ENCODE measurements at places on chromosomes 6 and 20.
A peak's percentile ranks its signal among the peaks of the same experiment; 100 is the strongest.

DNA sequence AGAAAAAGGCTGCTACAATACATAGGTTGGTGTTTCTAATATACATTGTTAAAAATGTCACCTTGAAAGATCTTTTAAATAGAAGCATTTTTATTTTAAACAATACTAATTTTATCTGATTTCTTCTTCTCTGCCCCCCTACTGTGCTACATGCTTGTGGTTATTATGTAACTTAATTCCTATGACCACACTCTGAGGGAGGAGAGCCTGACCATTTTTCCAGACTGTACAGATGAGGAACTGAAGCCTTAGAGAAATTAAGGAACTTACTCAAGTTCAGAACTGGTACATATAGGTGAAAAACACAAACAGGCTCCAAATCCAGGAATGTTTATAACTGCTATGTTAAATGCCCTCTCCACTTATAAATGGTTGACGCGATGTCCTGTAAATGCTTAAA is 43.4 kb upstream of the ARHGAP18 start:
- no peak overlapping the region for H3K4me3 ChIP-seq
- H3K27me3 ChIP-seq = no peaks in the 10 kb centered on the region
- no peak overlapping the region for H3K27ac ChIP-seq

DNA sequence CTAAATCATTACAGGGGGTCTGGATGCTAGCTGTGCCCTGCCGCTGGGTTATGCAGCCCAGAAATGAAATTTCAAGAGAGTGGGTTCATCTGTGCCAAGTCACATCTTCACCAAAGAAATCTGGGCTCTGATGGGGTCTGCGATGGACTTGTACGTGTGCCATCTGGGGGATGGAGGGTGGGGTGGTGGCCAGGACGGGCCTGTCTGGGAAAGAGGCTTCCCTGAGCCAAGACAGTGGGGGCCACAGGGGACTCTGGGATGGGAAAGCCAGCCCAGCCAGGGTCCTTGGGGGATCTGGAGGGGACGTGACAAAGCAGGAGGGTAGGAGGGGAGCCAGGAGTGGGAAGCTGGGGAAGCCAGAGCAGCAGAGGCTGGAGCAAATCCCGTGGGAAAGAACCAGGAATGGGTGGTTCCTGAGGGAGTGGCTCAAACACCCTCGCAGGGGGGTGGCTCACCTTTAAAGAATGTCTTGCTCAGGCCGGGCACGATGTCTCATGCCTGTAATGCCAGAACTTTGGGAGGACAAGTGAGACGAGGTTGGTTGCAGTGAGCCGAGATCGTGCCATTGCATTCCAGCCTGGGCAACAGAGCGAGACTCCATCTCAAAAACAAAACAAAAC is 36.3 kb upstream of the SULF2 start:
- no peaks in the 10 kb centered on the region for H3K4me1 ChIP-seq
- H3K4me3 ChIP-seq = no peak overlapping the region
- no peaks in the 10 kb centered on the region for H3K36me3 ChIP-seq

DNA sequence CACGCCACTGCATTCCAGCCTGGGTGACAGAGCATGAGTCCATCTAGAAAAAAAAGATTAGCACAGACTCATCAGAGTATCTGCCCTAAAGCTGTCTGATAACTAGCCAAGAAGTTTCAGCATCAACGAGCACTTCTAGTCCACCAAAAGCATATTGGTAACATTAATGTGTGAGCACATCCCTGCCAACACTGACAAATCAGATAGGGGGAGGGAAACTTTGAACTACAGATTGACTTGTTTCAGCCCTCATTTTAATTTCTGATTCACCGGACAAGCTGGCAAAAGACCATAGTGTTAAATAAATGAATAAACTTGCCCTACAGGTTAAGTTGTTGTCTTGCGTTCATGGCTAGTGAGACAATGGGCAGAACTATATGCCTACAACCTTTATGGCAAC is 7.7 kb upstream of the SEC63 start:
- H3K36me3 ChIP-seq = no peaks in the 10 kb centered on the region
- H3K4me3 ChIP-seq = no peak overlapping the region
- DNase-seq = no peak
- H3K27ac ChIP-seq = no peak overlapping the region

- no peaks in the 10 kb centered on the region for H3K36me3 ChIP-seq
- H3K27me3 ChIP-seq = no peaks in the 10 kb centered on the region
- H3K27ac ChIP-seq = no peak overlapping the region
- H3K4me1 ChIP-seq = no peaks in the 10 kb centered on the region
- no peak overlapping the region for H3K4me3 ChIP-seq
These were observed 525.1 kb upstream of the NOX3 start for GRCh38 chr6:155980768-155981079.

GRCh38 chr6:168837254-168838036 is 396.5 kb downstream of the SMOC2 start:
- H3K27me3 ChIP-seq = no peaks in the 10 kb centered on the region
- no peak for DNase-seq
- H3K4me3 ChIP-seq = no peak overlapping the region
- H3K27ac ChIP-seq = no peak overlapping the region
- no peaks in the 10 kb centered on the region for H3K36me3 ChIP-seq

DNA sequence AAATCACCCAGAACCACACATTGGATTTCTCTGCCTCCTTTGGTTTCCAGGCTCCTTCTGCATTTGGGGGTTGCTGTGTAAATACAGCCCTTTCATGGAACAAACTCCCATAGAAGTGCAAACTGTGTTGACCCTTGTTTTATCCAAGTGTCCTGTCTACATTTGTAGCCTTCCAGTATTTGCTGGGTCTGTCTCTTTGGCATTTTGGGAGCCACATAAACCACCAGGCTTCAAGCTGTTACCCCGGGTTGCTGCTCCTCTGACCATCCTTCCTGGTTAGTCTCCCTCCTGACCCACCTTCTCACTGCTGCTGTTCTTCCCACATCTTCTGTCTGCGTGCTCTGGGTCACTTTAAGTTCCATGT is 7.6 kb upstream of the MTHFD1L start:
- DNase-seq = no peak
- H3K4me3 ChIP-seq = no peak overlapping the region
- H3K36me3 ChIP-seq = peaks cover 30% of the 10 kb centered on the region
- no peaks in the 10 kb centered on the region for H3K4me1 ChIP-seq
- no peak overlapping the region for H3K27ac ChIP-seq

DNA sequence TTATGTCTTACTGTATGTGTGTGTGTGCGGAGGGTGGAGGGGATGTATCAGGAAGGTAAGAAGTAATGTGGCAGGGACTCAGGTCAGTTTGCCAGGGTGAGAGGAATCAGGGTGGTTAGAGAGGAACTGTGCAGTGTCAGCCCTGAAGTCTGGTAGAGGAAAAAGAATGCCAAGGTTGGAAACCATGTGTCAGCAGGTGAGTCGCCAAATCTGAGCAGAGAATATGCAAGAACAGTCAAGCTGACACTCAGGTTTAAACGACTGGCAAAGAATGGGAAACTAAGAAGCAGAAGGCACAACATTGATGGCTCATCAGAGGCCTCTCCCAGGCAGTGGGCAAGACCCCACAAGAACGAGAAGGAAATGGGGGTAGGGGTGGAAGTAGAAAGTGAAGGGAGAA is 107.5 kb upstream of the TBX18 start:
- no peaks in the 10 kb centered on the region for H3K36me3 ChIP-seq
- H3K4me3 ChIP-seq = no peak overlapping the region
- no peak overlapping the region for H3K27ac ChIP-seq
- no peak for DNase-seq

- no peaks in the 10 kb centered on the region for H3K27me3 ChIP-seq
- no peaks in the 10 kb centered on the region for H3K36me3 ChIP-seq
- H3K27ac ChIP-seq = no peak overlapping the region
- DNase-seq = no peak
These were observed 10.8 kb upstream of the ADA start for GRCh38 chr20:44662261-44662660.

GRCh38 chr6:36095497-36096391 is 34.6 kb upstream of the MAPK13 start:
- H3K27ac ChIP-seq = peak overlapping the region; percentile 50
- no peak for DNase-seq
- peaks cover 6% of the 10 kb centered on the region for H3K36me3 ChIP-seq
- peaks cover 40% of the 10 kb centered on the region for H3K4me1 ChIP-seq

DNA sequence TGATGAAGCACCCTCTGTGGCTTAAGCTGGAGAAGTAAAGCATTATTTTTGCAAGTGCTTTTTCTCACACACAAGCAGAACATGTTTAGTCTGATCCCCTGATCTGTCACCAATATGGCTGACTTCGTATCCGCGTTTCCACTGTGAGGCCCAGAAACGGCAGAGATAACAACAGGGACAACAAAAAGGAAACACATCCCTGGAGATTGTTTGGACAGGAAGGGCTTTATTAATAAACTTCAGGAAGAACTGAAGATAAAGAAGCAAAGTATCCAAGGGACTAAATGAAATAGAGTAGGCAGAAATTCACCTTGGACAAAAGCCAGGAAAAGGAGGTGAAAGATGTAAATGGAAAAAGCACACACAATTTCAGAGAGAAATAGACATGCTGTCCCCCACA is 49.2 kb downstream of the RARS2 start:
- no peak overlapping the region for H3K27ac ChIP-seq
- DNase-seq = no peak
- H3K36me3 ChIP-seq = peaks cover 30% of the 10 kb centered on the region
- no peaks in the 10 kb centered on the region for H3K27me3 ChIP-seq
- no peak overlapping the region for H3K4me3 ChIP-seq

DNA sequence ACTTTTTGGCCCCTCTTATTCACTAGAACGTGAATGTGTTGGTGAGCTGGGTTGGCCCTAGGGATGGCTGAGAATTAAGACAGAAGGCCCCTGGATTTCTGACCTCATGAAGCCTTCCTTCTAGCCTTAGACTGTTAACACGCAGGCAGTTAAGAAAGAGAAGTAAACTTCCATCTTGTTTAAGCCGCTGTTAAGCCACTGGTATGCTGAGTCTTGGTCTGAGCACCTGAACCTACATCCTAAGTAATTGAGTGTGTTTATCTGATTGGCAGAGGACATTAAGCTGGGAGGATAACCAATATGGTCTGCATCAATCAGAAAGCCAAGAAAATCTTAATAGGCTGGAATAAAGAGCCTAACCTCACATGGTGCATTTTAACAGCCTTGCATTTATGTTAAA is 535.0 kb upstream of the ARID1B start:
- no peaks in the 10 kb centered on the region for H3K27me3 ChIP-seq
- H3K27ac ChIP-seq = no peak overlapping the region
- no peak overlapping the region for H3K4me3 ChIP-seq
- H3K4me1 ChIP-seq = no peaks in the 10 kb centered on the region

DNA sequence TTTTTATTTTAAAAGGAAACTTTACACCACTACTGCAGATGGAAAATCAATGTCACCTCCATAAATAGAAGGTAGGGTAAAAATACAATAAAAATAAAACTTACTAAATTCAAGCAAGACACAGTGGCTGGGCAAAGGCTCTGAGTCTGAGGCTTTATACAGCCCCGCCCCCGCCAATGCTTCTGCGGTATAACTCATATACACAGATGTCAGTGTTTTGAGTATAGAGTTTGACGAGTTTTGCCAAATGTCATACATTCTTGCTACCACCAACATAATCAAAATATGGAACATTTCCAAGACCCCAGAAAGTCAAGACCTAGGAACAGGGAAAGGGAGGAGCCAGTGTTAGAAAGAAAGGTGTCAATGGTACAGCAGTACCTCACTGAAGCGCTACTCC is 12.8 kb downstream of the NFATC2 start:
- H3K4me1 ChIP-seq = peaks cover 88% of the 10 kb centered on the region
- H3K36me3 ChIP-seq = no peaks in the 10 kb centered on the region
- H3K27me3 ChIP-seq = no peaks in the 10 kb centered on the region

DNA sequence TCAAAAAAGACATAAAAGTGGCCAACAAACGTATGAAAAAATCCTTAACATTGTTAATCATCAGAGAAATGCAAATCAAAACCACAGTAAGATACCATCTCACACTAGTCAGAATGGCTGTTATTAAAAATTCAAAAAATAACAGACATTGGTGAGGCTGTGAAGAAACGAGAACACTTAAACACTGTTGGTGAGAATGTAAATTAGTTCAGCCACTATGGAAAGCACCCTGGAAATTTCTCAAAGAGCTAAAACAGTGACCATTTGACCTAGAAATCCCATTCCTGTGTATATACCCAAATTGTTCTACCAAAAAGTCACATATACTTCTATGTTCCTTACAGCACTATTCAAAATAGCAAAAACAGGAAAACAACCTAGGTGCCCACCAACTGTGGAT is 24.9 kb upstream of the NT5E start:
- no peaks in the 10 kb centered on the region for H3K36me3 ChIP-seq
- H3K27ac ChIP-seq = no peak overlapping the region
- H3K4me1 ChIP-seq = no peaks in the 10 kb centered on the region
- no peaks in the 10 kb centered on the region for H3K27me3 ChIP-seq

DNA sequence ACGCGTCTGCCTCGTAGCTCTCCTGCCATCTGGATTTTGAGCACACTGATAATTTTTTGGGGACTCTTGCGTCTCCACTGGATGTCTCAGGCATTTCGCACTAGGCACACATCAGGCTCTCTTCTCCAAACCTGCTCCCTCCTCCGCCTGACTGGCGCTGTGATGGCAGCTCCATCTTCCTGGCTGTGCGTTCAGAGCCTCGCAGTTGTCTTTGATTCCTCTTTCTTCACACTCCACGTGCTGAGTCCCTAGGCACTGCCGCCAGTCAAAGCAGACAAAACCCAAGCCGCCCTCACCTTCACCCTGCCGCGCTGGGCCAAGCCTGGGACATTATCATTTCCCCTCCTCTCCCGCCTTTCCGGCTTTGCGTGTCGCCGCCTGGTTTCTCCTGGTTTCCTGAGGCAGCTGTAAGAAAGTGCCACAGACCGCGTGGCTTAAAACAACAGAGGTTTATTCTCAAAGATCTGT is 778 bp downstream of the PSMG4 start:
- peak overlapping the region; percentile 74 for H3K27ac ChIP-seq
- H3K27me3 ChIP-seq = no peaks in the 10 kb centered on the region
- DNase-seq = peak; percentile 80
- peaks cover 31% of the 10 kb centered on the region for H3K4me1 ChIP-seq
- H3K36me3 ChIP-seq = peaks cover 10% of the 10 kb centered on the region
- H3K4me3 ChIP-seq = peak overlapping the region; percentile 99

DNA sequence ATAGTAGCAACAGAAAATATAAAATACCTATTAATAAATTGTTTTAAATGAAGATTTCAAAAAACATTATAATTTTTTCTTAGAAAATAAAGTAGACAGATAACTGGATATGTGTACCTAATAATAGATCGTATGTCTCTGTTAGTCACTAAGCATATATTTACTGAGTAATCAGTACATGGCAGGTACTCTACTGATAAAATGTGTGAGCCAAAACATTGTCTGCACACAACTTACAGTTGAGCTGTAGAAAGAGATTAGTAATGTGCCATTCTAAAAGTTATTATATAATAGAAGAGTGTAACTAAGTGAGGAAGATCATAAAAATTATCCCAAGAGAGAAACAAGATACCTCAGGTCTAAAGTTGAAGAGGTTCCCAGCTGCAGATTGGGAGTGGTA is 929.9 kb upstream of the EPHA7 start:
- no peak overlapping the region for H3K27ac ChIP-seq
- no peak overlapping the region for H3K4me3 ChIP-seq
- H3K27me3 ChIP-seq = no peaks in the 10 kb centered on the region
- no peaks in the 10 kb centered on the region for H3K4me1 ChIP-seq
- no peak for DNase-seq

- H3K4me1 ChIP-seq = no peaks in the 10 kb centered on the region
- no peaks in the 10 kb centered on the region for H3K36me3 ChIP-seq
- H3K4me3 ChIP-seq = no peak overlapping the region
- no peaks in the 10 kb centered on the region for H3K27me3 ChIP-seq
These were observed 38.6 kb upstream of the BHLHE23 start for GRCh38 chr20:63045401-63045800.

- H3K27me3 ChIP-seq = no peaks in the 10 kb centered on the region
- no peak for DNase-seq
- H3K36me3 ChIP-seq = no peaks in the 10 kb centered on the region
- no peak overlapping the region for H3K27ac ChIP-seq
- H3K4me3 ChIP-seq = no peak overlapping the region
These were observed 362.1 kb downstream of the PHF3 start for GRCh38 chr6:63997734-63998133.

All from spleen (tissue), 13 donors.